A549 treated with CpdA at 1 μM for 4 hours (cell line): ENCODE measurements at places on chromosomes 3 and 15. TPM values are rescaled to one million over a fixed set of nuclear protein-coding genes. Genes with fewer than 3 reads are reported as not detected.

CCR9 gene
- total RNA-seq: not detected in 5 replicates

ZNF860 gene
- total RNA-seq: 0.91 to 1.4 TPM (median 0.94 TPM) in 5 replicates

SOX2 gene
- total RNA-seq: 0.64 to 1.5 TPM (median 1.2 TPM) in 5 replicates

AHSG gene
- 0.09 to 0.12 TPM (median 0.11 TPM) in 3 of 5 replicates, not detected in the others for total RNA-seq

GOLGA6L10 gene
- total RNA-seq: 0.35 to 0.68 TPM (median 0.40 TPM) in 5 replicates

STRIT1 gene
- not detected in 5 replicates for total RNA-seq

PARP15 gene
- not detected in 5 replicates for total RNA-seq

CDHR4 gene
- 0.16 to 0.53 TPM (median 0.40 TPM) in 5 replicates for total RNA-seq

PLAAT1 gene
- total RNA-seq: 0.14 to 0.28 TPM in 2 of 5 replicates, not detected in the others

GOLGA8T gene
- 0.90 to 1.6 TPM (median 1.4 TPM) in 5 replicates for total RNA-seq

ARL8B gene
- 63.2 to 71.7 TPM (median 66.7 TPM) in 5 replicates for total RNA-seq

CFAP91 gene
- total RNA-seq: 0.21 to 0.40 TPM (median 0.34 TPM) in 3 of 5 replicates, not detected in the others

CASR gene
- not detected in 5 replicates for total RNA-seq
